ENCODE measurements at places on chromosomes 12 and 14.

DNA sequence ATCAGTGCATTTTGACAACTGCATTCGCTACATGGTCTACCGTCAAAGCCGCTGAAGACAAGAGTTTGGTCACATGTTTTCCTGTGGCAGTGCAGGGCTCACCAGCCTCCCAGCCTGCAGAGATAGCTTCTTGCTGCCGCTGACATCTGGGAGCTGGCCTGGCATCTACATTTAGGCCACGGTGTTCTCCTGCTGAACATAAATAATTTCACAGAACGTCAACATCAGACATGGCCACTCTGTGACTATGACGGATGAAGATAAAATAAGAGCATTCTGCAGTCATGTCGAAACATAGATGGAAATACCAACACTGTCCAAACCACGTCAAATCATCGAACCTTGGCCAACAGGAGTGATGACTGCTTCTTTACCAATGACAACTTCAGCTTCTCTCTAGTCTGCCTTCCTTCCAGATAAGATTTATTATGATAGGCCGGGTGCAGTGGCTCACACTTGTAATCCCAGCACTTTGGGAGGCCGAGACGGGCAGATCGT, 91.2 kb downstream of the TNFAIP2 start:
- DNase-seq: no peak

GRCh38 chr14:27211741-27212140, 613.9 kb upstream of the NOVA1 start:
- DNase-seq: no peak

GRCh38 chr14:69081271-69081670, 71.6 kb downstream of the DCAF5 start:
- no peak for DNase-seq

DNA sequence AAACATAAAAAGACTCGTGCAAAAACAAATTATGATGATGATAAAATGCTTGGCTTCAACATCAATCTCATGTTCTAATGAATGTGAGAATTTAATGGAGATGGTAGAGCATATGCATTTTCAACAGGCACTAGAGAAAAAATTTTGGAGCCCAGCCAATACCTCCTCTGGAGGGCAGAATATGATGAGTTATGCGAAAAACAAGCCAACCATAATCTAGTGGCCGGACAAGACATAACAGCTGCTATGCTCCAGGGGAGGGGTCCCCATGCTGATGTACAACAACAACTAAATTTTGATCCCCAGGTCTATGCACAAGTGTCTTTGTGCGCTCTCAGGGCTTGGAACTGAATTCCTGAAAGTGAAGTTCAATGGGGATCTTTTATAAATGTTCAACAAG, 1197.5 kb downstream of the LRFN5 start:
- no peak for DNase-seq

DNA sequence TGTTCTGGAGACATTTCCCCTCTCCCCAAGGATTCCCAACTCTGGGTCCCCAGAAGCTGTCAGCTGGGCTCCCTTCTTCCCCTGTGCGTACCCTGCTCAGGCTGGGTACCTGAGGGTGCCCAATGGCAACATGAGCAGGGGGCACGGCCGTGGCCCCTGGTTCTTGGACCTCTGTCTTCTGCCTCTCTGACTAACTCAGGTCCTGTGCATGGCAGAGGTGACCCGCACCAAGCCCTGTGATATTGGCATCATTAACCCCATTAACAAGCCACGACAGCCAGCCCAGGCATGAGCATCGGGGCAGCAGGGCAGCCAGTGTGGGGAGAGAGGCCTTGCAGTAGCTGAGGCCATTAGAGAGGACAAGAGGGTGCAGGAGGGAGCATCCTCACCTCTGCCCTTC, 28.4 kb downstream of the RTL1 start:
- DNase-seq: no peak

- DNase-seq: no peak
Measured at GRCh38 chr12:99804715-99805114, 157.2 kb downstream of the GARIN6 start.

DNA sequence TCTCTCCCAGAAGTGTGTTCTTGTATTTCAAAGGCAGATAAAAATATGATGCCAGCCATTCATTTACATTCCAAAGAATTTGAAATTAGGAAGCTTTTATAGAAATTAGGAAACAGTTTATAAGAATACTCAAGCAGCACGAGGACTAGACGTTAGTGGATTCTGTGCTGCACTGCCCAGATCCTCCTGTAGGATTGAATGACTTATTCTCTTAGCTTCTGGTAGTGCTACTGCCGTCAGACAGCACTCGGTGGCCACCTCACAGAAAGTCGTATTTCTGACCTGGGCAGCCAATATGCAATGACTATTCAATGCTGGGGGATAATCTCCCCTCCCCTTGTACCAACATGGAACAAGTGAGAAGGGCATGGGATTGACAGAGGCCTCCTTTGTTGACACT, 326.4 kb downstream of the RPL10L start:
- DNase-seq: no peak

DNA sequence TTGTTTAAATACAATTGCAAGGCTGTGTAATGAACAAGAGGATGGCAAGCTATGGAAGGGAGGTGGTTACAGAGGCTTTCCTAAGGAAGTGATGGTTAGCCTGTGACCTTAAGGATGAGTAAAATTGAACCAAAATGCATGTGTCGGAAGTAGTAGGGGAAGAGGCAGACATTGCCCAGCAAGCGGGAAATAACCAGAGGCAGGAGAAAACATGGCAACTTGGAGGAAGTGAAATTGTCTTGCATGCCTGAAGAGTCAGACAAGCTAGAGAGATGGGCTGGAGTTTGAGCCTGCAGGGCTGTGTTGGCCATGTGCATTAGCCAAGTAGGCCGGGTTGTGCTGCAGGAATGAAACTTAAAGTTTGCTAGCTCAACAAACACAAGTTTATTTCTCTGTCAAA, 96.2 kb downstream of the BTG1 start:
- no peak for DNase-seq

DNA sequence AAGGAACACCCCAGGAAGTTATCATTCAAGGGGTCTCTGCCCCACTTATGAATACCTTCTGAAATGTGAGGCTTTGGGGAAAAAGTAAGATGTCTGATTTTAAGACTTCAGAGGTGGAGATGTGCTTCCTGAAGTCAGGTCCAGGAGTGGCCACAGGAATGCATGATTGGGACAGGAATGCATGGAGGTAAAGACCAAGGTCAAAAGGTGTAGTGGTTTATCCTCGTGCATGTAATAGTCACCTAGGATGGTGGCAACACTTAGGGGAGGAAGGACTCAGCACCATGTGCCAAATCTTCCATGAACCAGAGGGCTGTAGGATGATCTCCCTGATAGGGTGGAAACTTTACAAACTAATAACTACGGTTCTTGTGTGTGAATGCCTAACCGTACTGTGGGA, 217.3 kb downstream of the C12orf75 start:
- DNase-seq: no peak

DNA sequence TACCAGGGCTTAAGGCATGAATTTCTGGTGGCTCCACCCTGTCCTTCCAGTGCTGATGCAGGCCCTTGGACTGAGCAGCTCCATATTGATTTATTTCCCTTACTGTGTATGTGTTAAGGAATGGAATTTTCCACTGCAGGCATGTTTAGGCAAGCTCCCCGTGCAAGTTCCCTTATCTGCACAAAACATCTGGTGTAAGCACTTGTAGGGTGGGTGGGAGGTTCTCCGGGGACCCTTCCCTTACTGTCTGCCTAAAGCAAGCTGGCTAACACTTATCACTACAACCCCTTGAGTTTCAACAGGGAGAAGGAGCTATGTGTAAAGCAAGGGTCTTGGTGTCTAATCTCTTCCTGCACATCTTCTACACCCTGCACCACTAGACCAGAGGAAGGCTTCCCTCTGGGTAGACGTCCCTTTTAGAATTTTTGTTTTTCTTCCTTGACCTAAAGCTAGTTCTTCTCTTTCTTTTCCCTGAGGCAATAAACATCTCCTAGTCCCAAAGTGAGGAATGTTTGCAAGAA, 22.0 kb upstream of the DRAM1 start:
- DNase-seq: no peak

DNA sequence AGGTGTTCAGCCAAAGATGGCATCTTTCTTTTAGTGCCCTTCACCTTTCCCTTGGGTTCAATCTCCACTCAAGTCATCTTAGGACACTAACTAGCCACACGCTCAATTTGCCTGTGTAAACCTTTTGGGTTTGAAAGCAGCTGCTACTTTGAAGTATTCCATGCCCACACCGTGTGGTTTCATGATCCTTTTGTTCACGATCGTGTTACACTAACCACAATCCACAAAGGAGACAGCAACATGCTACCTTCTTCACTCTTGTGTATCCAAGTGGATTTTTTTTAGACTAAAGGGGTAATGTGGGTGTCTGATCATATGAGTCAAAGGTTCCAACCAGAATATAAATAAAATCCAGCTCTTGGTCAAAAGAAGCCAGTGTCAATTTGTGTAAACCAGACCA, 122.7 kb upstream of the FAR2 start:
- no peak for DNase-seq

GRCh38 chr12:108594-108993, 42.0 kb downstream of the IQSEC3 start:
- no peak for DNase-seq

DNA sequence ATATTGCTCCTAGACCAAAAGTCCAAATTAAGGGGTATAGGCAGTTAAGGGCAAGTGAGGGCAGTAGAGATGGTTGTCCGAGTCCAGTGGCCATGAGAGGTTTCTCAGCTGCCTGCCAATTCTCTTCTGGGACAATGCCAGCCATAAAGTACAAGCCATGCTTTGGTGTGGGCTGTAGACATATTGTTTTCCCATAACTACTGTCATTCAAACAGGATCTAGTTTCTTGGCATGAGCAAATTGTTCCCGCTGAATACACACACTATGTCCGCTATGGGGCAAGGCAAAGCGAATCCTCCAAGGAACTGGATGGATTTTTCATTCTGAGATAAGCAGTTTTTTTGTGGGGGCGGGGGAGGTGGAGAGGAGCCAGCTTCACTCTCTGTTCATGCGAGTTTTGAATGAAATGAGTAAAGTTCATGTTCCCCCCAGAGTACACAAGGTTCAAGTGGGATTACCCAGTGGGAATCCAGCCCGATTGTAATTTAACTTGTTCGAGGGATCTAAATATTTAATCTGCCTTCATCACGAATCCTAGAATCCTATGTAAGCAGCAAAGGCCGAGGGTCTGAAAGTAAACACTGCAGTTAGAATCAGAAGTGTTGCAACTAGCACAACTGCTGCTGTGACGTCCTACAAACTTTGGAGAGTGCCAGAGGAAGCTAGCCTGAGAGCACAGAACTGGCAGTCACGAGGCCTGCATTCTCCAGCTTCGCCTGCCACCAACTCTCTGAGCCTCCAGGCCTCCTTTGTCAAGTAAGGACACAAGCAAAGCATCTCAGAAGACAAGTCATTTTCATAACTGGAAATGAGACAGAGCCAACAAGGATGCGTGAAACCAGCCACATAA, 137.0 kb downstream of the CRADD start:
- no peak for DNase-seq

DNA sequence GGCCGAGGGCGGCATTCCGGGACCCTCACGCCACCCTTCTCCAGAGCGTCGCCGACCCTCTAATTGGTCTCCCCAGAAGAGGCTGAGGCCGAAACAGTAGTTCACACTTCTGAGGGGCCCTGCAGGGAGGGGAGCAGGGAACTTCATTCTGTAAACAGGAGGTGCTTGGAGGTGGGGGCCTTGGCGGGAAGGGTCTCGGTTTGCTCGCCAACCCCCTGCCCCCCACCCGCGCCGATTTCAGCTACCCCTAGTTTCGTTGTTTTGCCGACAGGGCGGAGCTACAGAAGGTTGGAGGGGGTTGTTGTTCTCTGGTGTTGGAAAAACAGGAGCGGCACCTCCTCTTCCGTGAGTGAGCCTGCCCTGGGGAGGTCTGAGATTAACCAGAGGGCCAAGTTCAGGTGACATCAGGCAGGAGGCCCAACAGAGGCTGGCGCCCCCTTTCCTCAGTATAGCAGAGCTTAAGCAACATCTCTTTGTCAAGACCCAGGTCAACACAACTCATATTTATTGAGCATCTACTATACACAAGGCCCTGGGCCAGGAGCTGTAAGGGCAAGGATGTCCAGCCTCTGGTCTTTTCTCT, 682 bp downstream of the ERBB3 start:
- DNase-seq: no peak

DNA sequence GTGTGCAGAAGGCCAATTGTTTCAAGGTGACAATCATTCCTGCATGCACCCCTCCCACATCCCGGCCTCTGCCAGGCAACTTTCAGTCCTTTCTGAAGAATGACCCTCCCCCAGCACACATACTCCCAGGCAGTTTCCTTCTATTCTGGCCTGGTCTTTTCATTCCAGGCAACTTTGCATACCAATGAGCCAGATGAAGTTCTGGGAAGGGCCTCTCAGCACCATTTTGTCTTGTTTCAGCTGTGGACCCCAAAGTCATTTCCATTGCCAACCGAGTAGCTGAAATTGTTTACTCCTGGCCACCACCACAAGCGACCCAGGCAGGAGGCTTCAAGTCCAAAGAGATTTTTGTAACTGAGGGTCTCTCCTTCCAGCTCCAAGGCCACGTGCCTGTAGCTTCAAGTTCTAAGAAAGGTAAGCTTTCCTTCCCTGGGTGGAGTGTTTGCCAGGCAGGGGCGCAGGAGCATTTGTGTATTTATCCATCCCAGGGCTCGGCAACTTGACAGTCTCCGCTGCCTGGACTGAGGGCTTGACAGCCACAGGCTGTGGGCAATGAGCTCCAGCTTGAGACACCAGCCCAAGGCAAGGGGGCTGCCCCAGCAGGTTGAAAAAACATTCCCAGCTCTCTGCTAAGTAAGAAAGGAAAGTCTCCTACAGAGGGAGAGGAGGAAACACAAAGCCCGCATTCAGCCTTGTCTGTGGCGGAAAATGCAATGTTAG, 16.4 kb downstream of the BCL2L14 start:
- no peak for DNase-seq

GRCh38 chr14:65997347-65997746, 488.8 kb upstream of the CCDC196 start:
- no peak for DNase-seq

- DNase-seq: no peak
Measured at GRCh38 chr14:23093991-23094665, 808 bp downstream of the ACIN1 start.

DNA sequence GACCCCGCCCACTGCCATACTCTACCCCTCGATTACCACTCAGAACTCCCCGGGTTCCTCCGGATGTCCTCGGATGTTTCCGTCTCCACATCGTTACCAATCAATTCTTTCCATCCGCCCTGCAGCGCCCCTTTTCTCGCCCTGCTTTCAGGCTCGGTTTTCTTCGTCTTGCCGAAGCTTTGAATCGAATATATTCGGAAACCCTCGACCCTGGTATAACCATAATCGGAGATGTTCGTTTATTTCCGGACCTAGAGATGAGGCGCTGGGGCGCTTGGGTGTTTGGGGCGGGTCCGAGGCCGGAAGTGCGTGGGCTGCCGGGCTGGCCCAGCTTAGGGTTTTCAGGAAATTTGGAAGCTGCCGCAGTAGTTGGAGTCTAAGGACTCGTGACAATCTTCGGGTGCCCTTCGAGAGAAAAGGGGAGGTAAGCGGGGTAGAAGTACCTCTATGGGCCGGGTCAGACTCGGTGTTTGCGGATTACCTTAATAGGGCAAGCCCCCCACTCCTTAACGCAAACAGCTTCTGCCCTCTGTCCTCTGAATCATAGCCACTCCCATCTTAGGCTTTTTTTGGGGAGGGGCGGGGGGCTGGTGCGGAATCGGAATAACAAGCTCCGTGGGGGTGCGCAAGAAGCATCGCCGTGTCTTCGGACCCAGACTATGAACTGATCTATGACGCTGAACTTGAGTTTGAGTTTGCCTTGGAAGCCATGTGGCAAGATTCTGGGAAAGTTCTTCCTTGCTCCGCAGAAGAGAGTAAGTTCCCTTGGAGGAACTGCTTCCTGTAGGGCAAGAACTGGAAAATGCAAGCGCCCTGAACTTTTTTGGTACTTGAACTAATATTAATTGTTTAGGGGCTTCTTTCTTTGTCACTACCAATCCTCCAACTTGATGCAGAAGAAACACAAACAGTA, at the start of gene C14orf119:
Gene C14orf119 (plus strand): TSS at position 310 of the 913 bp plus-strand sequence. CDS start 2,154 bp downstream, outside the sequence.
- no peak for DNase-seq

- no peak for DNase-seq
Measured at GRCh38 chr12:673849-674248, 10.6 kb upstream of the NINJ2 start.
